Lower lobe of right lung (tissue), 2 donors: ENCODE measurements at places on chromosomes 4 and X. TPM values are rescaled to one million over a fixed set of nuclear protein-coding genes. Genes with fewer than 3 reads are reported as not detected.

DNA sequence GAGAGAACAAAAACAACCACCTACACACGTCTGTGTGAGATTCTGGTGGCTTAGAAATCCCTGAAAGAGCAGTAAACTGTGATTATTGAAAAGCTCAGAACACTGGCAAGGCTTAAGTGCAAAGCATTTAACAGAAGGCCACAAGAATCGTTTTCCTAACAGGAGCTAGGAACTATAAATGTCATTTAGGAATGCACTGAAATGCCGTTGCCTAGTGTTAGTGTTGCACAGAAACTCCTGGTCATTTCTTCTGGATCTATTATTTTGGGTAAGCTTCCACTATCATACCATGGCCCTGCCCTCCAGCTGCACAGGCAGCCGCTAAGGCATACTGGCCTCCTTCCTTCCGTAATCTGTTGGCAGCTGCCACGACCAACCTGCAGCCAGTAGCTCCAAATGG lies 923.2 kb downstream of the NLGN4X start:
- no peak overlapping the region for H3K4me3 ChIP-seq
- no peaks in the 10 kb centered on the region for H3K36me3 ChIP-seq
- H3K4me1 ChIP-seq, result no peaks in the 10 kb centered on the region
- DNase-seq, result no peak
- H3K27me3 ChIP-seq, result no peaks in the 10 kb centered on the region

Gene PAPSS1
- total RNA-seq, result 68.2 TPM

Gene FOXR2
- not detected for total RNA-seq

DNA sequence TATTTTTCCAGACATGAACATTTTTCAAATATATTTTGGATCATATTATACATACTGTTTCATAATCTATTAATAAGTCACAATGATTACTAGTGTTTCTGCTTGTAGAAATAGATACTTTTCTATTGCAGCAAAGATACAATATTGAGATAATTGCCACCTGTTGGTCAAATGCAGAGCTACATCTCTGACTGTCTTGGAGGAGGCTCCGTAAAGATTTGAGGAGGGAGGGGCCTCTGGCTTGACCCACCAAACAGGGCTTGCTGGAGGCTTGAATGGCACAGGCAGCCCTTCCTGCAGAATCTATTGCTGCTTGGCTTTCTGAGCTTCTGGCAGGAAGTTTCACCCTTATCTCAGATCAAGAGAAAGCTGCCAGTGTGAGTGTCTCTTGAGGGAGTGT lies 99.3 kb upstream of the ARMCX2 start:
- H3K4me3 ChIP-seq, result no peak overlapping the region
- DNase-seq, result no peak
- no peaks in the 10 kb centered on the region for H3K36me3 ChIP-seq
- H3K27me3 ChIP-seq, result no peaks in the 10 kb centered on the region

DNA sequence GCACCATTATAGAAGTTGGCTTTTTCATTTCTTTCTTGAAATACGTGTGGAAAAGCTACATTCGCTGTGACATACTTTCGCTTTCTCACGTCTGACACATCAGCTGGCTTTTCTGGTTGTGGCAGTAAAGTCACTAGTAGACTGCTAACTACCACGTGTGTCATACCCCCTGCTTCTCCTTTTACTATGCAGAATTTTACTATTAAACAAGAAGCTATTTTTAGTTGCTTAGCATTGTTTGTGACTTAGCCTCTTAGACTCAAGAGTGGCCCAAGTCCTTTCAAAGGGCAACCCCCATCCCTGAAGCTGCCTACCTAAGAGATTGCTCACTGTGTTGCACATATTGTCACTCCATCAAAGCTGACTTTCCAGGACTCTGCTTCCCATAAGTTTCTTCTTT lies 2.1 kb upstream of the IL2 start:
- H3K27me3 ChIP-seq, result no peaks in the 10 kb centered on the region
- H3K4me3 ChIP-seq, result peak overlapping the region; percentile 28
- H3K4me1 ChIP-seq, result peaks cover 5% of the 10 kb centered on the region
- H3K36me3 ChIP-seq, result no peaks in the 10 kb centered on the region

GRCh38 chr4:6339818-6340445 lies 70.3 kb downstream of the WFS1 start:
- no peaks in the 10 kb centered on the region for H3K36me3 ChIP-seq
- no peak overlapping the region for H3K4me3 ChIP-seq
- H3K27ac ChIP-seq, result no peak overlapping the region
- H3K4me1 ChIP-seq, result no peaks in the 10 kb centered on the region
- H3K27me3 ChIP-seq, result peaks cover 47% of the 10 kb centered on the region

DNA sequence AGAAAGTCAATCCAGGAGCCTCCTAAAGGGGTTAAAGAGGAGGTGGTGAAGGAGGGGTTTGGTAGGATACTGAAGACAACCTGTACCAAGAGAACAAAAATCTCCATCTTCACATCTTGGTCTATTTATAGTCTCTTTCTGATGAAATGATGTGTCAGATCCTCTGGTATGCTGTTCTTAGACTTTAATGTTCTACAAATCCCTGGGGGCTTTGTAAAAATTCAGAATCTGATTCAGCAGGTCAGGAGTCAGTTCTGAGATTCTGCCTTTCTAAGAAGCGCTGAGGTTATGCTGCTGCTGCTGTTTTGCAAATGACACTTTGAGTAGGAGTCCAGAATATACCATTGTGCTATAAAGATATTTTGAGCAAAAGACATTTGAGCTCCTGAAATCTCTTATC lies 172.9 kb upstream of the GLRA2 start:
- H3K27ac ChIP-seq, result no peak overlapping the region
- no peak overlapping the region for H3K4me3 ChIP-seq
- no peak for DNase-seq
- H3K27me3 ChIP-seq, result no peaks in the 10 kb centered on the region
- H3K36me3 ChIP-seq, result no peaks in the 10 kb centered on the region

- H3K27ac ChIP-seq, result no peak overlapping the region
- H3K4me3 ChIP-seq, result no peak overlapping the region
- DNase-seq, result no peak
- no peaks in the 10 kb centered on the region for H3K4me1 ChIP-seq
- H3K36me3 ChIP-seq, result no peaks in the 10 kb centered on the region
Measured at GRCh38 chr4:104408878-104409277, 85.8 kb downstream of the CXXC4 start.

Gene IL2RG
- total RNA-seq, result 33.1 TPM

Gene LANCL3
- 1.7 TPM for total RNA-seq

Gene POU4F2
- not detected for total RNA-seq

- H3K27me3 ChIP-seq, result no peaks in the 10 kb centered on the region
- no peaks in the 10 kb centered on the region for H3K4me1 ChIP-seq
- no peak overlapping the region for H3K4me3 ChIP-seq
- DNase-seq, result no peak
Measured at GRCh38 chrX:110791071-110791470, 4.5 kb downstream of the CHRDL1 start.

Gene CPZ
- total RNA-seq, result 6.0 TPM

DNA sequence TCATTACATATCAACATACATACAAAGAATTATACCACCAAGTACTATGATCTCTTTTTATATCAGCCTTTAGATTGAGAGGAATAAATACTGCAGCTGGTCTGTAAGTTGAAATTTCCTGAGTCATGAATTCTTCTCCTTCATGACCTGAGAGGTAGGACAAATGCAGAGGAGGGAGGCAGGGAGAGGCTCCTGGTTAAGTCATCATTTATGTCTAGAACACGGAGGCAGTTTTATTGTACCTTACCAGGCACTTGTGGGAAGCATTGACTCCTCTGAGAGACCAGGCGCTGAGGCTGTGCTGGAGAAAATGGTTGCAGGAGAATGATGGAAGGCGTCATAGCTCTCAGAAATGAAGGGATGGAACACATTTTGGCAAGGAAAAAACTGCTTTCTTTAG lies 12.5 kb upstream of the CASK start:
- no peaks in the 10 kb centered on the region for H3K36me3 ChIP-seq
- H3K4me3 ChIP-seq, result no peak overlapping the region
- no peaks in the 10 kb centered on the region for H3K27me3 ChIP-seq
- DNase-seq, result no peak

DNA sequence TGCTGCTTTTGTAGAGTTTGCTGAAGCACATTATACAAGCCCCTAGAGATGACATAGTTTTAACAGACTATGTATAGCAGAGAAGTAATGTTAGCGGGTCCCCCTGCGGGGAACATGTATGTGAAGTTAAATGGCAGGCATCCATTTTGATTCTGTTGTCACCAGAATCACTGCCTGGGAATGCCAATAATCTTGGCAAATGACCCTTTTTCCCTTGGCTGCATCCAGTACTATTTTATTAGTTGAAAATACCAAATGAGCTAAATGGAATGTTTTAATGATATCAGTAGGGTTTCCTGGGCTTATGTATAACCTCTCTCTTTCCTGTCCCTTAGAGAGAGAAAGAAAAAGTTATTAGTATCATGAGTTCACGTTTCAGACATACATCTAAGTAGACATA lies 93.6 kb downstream of the LIMCH1 start:
- no peak overlapping the region for H3K4me3 ChIP-seq
- H3K4me1 ChIP-seq, result no peaks in the 10 kb centered on the region
- no peak for DNase-seq
- no peak overlapping the region for H3K27ac ChIP-seq
- peaks cover 28% of the 10 kb centered on the region for H3K36me3 ChIP-seq

GRCh38 chr4:63036159-63036866 lies 1372.9 kb downstream of the TECRL start:
- DNase-seq, result no peak
- H3K4me1 ChIP-seq, result no peaks in the 10 kb centered on the region
- no peak overlapping the region for H3K27ac ChIP-seq

Gene HMX1
- total RNA-seq, result not detected

Gene USP17L24
- total RNA-seq, result not detected

- DNase-seq, result no peak
- H3K36me3 ChIP-seq, result no peaks in the 10 kb centered on the region
- no peaks in the 10 kb centered on the region for H3K4me1 ChIP-seq
- H3K4me3 ChIP-seq, result no peak overlapping the region
- no peak overlapping the region for H3K27ac ChIP-seq
Measured at GRCh38 chrX:29419774-29420553, 795.4 kb upstream of the MAGEB2 start.

DNA sequence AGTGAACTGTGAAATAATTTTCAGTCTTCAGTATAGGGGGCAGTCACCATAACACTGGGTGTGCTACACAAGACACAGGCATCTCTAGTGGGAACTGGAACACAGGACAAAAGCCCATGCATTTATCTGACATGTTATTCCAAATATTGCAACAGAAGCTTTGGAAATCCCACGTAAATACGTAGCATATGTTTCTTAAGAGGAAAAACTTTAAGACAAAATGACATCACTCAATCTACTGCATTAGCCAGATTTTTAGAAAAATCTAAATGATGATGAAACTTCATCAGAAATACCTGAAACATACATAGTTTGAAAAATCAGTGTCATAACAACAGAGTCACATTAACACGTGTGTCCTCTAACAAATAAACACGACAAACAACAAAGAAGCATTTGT lies 14.5 kb downstream of the SHISA3 start:
- no peak overlapping the region for H3K4me3 ChIP-seq
- H3K4me1 ChIP-seq, result no peaks in the 10 kb centered on the region
- H3K27me3 ChIP-seq, result no peaks in the 10 kb centered on the region
- no peak overlapping the region for H3K27ac ChIP-seq
- DNase-seq, result no peak

DNA sequence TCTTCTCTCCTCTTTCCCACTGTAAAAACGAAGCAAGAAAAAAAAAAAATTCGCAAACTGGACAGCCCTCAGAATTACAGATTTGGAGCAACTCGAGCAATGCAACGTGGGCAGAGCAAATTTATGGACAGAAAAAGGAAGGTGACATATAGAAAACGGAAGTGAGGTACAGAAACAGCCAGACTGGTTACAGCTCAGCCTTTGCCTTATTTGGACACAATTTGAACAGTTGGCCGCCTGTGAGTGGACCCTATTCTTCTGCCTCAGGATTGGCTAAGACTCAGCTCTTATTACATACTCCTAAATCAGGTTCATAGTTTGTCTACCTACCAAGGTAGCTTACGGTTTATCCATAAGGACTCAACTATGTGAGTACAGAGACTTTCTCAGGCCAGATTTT lies 98.8 kb downstream of the SOWAHB start:
- no peaks in the 10 kb centered on the region for H3K36me3 ChIP-seq
- H3K27ac ChIP-seq, result no peak overlapping the region
- H3K27me3 ChIP-seq, result no peaks in the 10 kb centered on the region
- no peak for DNase-seq

- no peak overlapping the region for H3K4me3 ChIP-seq
- no peak overlapping the region for H3K27ac ChIP-seq
- peaks cover 26% of the 10 kb centered on the region for H3K4me1 ChIP-seq
Measured at GRCh38 chr4:139876337-139876941, 210.8 kb downstream of the MGST2 start.

DNA sequence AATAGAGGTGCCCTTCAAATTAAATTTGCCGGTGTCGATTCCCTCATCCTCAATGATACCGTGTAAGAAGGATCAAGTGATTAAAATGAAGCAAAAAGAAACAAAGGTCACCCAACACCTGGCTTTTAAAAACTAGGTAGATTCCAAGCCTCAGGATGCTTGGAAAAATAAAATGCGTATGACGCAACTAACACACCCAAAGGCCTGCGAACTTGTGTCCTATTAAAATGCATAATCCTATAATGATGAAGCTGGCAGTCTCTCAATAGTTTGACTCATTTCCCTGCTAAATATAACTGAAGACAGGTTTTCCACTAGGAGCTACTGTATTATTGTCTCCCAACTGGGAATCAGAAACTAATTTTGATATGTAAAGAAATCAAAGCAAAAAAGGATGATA lies 263.2 kb downstream of the DHX15 start:
- no peak overlapping the region for H3K4me3 ChIP-seq
- no peak overlapping the region for H3K27ac ChIP-seq
- no peaks in the 10 kb centered on the region for H3K27me3 ChIP-seq
- H3K36me3 ChIP-seq, result no peaks in the 10 kb centered on the region

Gene GIMD1
- total RNA-seq, result not detected

Gene ENPEP
- 8.2 TPM for total RNA-seq
